ENCODE measurements at places on chromosomes 3 and 15.

GRCh38 chr15:74396445-74397238, 29.2 kb upstream of the CYP11A1 start:
- H3K27ac ChIP-seq = no peak overlapping the region
- H3K4me3 ChIP-seq = no peak overlapping the region
- H3K27me3 ChIP-seq = no peaks in the 10 kb centered on the region
- no peaks in the 10 kb centered on the region for H3K36me3 ChIP-seq

DNA sequence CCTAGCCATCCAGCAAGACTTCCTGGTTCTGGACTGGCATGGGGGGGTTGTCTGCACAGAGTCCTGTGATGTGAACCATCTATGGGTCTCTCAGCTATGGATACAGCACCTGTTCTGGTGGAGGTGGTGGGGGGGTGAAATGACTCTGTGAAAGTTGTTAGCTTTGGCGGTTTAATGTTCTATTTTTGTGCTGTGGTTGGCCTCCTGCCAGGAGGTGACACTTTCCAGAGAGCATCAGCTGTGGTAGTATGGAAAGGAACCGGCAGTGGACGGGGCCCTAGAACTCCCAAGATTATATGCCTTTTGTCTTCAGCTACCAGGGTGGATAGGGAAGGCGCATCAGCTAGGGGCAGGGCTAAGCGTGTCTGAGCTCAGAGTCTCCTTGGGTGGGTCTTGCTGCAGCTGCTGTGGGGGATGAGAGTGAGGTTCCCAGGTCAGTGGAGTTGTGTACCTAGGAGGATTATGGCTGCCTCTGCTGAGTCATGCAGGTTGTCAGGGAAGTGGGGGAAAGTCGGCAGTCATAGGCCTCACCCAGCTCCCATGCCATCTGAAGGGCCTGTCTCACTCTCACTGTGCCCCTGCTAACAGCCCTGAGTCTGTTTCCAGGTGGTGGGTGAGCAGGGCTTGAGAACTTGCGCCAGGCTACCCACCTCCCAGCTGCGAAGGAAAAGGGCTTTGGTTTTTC, 7.1 kb upstream of the LARS2 start:
- no peaks in the 10 kb centered on the region for H3K27me3 ChIP-seq
- no peaks in the 10 kb centered on the region for H3K4me1 ChIP-seq
- H3K36me3 ChIP-seq = no peaks in the 10 kb centered on the region

GRCh38 chr3:23431764-23432163, 228.6 kb downstream of the UBE2E2 start:
- H3K27ac ChIP-seq = no peak overlapping the region
- no peaks in the 10 kb centered on the region for H3K36me3 ChIP-seq
- H3K4me1 ChIP-seq = no peaks in the 10 kb centered on the region

DNA sequence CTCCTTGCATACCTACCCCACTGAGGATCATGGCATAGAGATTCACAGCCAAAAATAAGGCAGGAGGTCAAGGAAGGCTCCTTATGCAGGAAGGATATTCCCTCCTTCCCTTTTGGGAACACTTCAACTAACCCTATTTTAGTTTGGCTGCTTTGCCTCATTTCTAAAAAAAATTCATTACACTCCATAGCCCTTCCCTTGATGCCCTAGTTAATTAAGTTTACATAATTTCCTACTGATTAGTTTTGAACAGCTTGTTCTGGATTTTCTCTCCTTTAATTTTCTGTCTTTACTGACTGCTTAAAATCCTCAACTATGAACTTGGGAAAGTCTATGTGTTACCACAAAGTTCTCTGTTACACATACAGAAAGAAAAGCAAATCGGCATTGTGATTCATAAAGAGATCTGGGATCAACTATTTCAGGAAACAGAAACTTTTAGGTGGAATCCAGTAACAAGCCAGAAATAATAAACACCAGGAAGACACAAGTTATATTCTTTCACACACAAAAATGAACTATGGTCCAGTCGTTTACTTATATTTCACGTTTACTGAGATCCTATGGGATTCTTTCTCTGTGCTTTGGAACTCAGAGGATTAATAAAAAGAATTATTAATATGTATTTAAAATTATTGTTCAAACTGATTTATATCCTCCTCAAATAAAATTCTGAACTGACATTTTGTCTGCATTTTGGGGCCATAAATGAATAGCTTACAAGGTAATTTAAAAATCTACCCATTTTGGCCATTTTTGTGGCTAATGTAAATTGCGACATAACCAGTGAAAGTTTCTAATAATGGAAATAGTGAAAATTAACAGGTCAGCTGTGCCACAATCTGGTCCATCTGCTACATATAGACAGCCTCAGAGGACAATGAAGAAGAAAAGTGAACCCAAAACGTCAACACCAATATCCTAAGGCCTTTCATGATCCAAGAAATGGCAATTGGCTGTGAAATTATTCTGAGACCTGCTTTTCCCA, 113.8 kb downstream of the FRMD5 start:
- H3K4me3 ChIP-seq = no peak overlapping the region
- no peaks in the 10 kb centered on the region for H3K27me3 ChIP-seq
- DNase-seq = no peak

- no peaks in the 10 kb centered on the region for H3K36me3 ChIP-seq
- H3K27me3 ChIP-seq = no peaks in the 10 kb centered on the region
- H3K27ac ChIP-seq = no peak overlapping the region
- no peak for DNase-seq
Measured at GRCh38 chr3:185212559-185212958, 41.3 kb downstream of the EHHADH start.

DNA sequence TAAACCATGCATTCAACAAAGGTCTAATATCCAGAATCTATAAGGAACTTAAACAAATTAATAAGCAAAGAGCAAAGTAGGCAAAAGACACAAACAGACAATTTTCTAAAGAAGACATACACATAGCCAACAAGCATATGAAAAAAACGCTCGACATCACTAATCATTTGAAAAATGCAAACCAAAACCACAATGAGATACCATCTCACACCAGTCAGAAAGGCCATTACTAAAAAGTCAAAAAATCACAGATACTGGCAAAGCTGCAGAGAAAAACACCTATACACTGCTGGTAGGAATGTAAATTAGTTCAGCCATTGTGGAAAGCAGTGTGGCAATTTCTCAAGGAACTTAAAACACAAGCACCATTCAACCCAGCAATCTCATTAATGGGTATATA, 53.8 kb downstream of the FSIP1 start:
- no peaks in the 10 kb centered on the region for H3K4me1 ChIP-seq
- no peak overlapping the region for H3K4me3 ChIP-seq
- DNase-seq = no peak
- no peak overlapping the region for H3K27ac ChIP-seq
- H3K36me3 ChIP-seq = no peaks in the 10 kb centered on the region
- H3K27me3 ChIP-seq = no peaks in the 10 kb centered on the region

- no peaks in the 10 kb centered on the region for H3K36me3 ChIP-seq
- no peak for DNase-seq
- H3K27ac ChIP-seq = no peak overlapping the region
- H3K4me3 ChIP-seq = no peak overlapping the region
- no peaks in the 10 kb centered on the region for H3K27me3 ChIP-seq
- no peaks in the 10 kb centered on the region for H3K4me1 ChIP-seq
Measured at GRCh38 chr3:105938101-105938500, 69.3 kb upstream of the CBLB start.

DNA sequence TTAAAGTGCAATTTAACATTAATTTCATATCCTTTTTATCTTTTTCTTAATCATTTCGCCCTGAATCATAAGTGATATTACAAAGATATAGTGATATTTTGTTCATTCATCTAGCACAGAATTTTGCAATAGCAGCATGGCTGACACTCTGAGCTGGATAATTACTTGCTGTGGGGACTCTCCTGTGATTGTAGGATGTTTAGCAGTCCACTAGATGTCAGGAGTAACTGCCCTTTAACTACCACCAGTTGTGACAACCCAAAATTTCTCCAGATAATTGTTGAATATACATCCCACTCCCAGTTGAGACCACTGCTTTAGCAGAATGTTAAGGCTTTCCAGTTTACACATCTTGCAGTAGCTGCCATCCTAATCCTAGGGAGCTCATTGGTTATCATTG, 196.8 kb upstream of the MBNL1 start:
- no peak for DNase-seq
- no peaks in the 10 kb centered on the region for H3K27me3 ChIP-seq
- H3K4me1 ChIP-seq = no peaks in the 10 kb centered on the region
- no peak overlapping the region for H3K27ac ChIP-seq
- no peak overlapping the region for H3K4me3 ChIP-seq

GRCh38 chr15:57589754-57590153, 1.9 kb upstream of the MYZAP start:
- no peak overlapping the region for H3K27ac ChIP-seq
- peaks cover 5% of the 10 kb centered on the region for H3K27me3 ChIP-seq
- no peak for DNase-seq
- no peak overlapping the region for H3K4me3 ChIP-seq

DNA sequence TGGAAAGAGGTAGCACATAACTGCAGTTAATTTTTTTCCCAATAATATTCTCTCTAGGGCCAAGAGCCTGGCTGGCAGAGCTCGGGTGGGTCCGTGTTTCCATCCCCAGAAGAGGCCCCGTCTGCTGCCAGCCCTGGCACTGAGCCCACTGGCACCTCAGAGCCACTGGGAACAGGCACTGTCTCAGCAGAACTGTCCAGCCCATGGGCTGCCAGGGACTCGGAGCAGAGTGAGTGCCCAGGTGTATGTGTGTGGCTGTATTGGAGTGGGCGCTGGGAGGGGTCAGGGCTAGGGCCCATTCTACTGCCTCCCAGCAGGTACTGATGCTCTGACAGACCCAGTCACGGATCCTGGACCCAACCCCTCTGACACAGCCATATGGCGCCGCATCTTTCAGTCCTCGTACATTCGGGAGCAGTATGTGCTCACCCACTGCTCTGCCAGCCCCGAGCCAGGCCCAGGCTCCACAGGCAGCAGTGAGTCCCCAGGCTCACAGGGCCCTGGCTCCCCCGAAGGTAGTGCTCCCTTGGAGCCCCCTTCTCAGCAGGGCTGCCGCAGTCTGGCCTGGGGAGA, 8.9 kb downstream of the VWA5B2 start:
- DNase-seq = no peak
- peaks cover 3% of the 10 kb centered on the region for H3K27me3 ChIP-seq
- H3K36me3 ChIP-seq = peaks cover 16% of the 10 kb centered on the region
- H3K4me1 ChIP-seq = no peaks in the 10 kb centered on the region
- no peak overlapping the region for H3K27ac ChIP-seq

DNA sequence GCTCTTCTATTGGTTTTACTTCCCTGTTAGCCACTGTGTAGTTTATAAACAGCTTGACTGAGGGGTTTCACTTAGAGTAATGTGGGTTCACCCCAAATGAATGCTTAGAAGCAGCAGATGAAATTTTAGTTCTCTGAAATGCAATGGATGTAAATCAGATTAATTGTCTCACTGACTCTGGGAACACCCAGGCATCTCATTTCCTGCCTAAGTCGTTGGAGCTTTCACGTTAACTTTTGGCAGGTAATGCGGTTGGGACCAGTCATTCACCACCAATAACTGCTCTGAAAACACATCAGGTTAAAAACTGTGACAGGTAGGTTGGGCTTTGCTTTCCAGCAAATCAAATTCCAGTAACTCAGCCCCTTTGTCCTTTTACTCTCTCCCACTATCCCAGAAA, 775.4 kb downstream of the NTRK3 start:
- H3K4me3 ChIP-seq = no peak overlapping the region
- no peak for DNase-seq
- H3K27ac ChIP-seq = no peak overlapping the region
- H3K36me3 ChIP-seq = no peaks in the 10 kb centered on the region

- H3K4me1 ChIP-seq = peaks cover 8% of the 10 kb centered on the region
- H3K27ac ChIP-seq = no peak overlapping the region
- H3K4me3 ChIP-seq = peak overlapping the region; percentile 42
- no peaks in the 10 kb centered on the region for H3K36me3 ChIP-seq
Measured at GRCh38 chr3:129973853-129974563, 512 bp upstream of the TRH start.

DNA sequence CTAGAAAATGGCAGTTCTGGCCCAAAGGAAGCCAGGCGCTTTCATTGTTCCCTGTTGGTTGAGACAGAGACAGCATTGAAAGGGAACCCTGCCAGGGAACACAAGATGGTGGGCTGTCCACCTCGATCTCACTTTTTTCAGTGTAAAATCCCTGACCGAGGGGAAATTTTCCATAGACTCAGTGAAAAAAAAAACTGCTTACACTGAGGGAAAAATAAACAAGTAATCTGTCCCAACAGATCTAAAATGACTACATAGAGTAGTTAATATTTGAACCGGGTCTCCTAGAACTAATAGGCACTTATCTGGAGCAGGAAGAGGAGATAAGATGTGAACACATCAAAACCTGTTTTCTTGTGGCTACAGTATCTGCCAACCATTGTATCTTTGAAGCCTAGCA, 763.4 kb upstream of the GOLIM4 start:
- H3K4me1 ChIP-seq = no peaks in the 10 kb centered on the region
- H3K27ac ChIP-seq = no peak overlapping the region
- H3K27me3 ChIP-seq = no peaks in the 10 kb centered on the region
- H3K36me3 ChIP-seq = no peaks in the 10 kb centered on the region

- no peak overlapping the region for H3K4me3 ChIP-seq
- H3K4me1 ChIP-seq = peaks cover 5% of the 10 kb centered on the region
- H3K27ac ChIP-seq = no peak overlapping the region
- H3K27me3 ChIP-seq = no peaks in the 10 kb centered on the region
- H3K36me3 ChIP-seq = no peaks in the 10 kb centered on the region
Measured at GRCh38 chr3:48433472-48434118, 3.7 kb upstream of the PLXNB1 start.

DNA sequence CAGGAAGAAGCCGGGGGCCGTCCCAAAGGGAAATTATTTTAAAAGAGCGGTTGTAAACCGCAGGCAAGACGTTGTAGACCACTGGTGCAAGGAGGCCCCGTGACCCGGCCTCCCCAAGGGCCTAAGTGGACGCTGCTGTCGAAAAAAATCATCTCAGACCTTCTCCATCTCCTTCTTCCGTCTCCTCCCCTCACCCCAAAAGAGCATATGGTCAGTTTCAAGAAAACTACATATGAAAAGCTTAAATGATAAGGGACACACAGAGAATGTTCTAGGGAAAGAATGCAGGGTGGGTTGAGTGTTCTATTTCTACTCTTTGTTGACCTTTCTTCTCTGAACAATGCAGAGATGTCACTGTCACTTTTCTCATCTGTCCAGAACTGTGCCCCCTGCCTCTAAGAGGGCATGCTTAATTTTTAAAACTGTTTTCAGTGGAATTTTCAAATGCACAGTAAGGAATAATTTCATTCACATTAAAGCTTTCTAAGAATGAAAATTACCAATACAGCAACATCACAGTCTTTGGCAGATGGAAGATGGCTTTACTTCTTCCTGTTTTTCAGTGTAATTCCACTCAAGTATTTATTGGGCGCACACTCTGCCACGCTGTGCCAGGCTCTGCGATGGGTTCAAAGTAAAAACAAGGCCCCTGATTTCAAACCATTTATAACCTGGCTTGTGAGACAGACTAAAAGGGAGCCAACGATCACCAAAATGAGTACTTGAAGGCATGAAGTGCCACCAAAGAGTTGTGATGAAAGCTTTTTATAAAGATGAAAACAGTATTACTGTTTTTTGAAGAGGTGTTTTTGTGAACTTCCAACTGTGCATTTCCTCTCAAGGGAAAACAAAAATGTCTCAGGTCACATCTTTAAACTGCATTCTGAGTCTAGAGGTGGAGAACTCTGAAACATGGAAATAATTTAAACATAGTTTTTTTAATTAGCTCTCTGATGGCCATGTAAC, 891 bp upstream of the TOP2B start:
- H3K27me3 ChIP-seq = no peaks in the 10 kb centered on the region
- peak overlapping the region; percentile 80 for H3K4me3 ChIP-seq
- DNase-seq = no peak
- no peaks in the 10 kb centered on the region for H3K36me3 ChIP-seq
- peaks cover 9% of the 10 kb centered on the region for H3K4me1 ChIP-seq
